Stimulated activated CD8-positive, alpha-beta memory T cell treated with anti-CD3 and anti-CD28 coated beads, Interleukin-15, amount 100 ng/mL, for 1 hour (primary cell): ENCODE measurements at places on chromosomes 1 and 21.

DNA sequence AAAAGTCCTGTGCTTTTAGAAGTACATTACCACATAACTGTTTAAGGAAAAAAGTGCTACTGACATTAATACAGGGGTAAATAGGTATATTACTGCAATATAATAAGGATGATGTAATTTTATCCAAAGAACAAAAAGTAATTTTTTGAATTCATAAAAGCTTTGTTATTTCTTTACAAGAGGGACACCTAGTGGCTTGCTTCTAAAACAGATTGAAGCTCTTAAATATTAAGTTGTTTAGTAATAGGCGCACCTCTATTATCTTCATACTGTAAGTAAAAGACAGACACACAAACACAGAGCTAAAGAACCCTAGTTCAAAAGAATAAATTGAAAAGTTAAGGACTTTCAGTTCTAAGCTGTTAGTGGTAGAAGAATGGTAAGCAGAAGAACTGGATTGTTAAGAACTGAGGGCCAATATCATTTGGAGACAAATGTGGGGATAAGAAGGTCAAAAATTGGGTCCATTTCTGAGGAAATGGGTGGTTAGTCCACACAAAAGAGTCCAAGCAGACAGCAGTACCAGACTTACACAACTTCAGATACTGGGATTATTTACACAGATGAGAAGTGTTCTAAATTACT, 15.4 kb downstream of the ZNHIT6 start:
- no peak for DNase-seq

DNA sequence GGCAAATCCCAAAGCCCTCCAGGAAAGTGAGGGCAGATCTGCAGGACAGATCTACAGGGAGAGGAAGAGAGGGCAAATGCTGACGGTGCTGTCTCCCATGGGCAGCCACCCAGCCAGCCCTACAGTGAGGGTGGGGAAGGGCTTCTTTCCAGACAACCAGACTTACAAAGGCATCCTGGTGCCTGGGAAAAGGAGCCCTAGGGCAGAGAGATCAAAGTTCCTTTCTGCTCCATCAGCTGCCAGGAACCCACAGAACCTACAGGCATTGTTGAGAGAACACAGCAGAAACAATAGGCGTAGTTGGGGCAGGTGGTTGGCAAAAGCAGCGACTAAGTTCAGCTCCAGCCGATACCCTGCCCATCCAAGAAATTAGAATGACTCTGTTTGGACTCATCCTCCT, 332.4 kb downstream of the KCNH1 start:
- no peak for DNase-seq

DNA sequence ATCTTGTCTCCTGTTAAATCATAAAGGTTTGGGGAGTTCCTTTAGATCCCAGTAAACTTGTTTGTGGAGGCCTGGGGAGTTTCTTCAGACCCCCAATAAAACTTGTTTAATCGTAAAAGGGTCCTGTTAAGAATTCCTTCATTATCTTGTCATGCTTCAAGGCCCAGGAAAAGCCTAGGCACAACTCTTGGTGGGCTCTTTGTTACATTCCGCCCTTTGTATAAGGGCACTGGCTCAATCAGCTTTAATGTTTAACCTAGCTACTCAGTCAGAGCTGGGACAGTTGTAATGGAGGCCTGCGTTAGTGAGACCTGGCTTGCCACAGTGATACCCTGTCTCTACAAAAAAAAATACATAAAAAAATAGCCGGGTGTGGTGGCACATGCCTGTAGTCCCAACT, 77.2 kb downstream of the MPZL1 start:
- DNase-seq, result no peak

- DNase-seq, result no peak
These were observed 137.6 kb upstream of the NBPF11 start for GRCh38 chr1:148289647-148290046.

DNA sequence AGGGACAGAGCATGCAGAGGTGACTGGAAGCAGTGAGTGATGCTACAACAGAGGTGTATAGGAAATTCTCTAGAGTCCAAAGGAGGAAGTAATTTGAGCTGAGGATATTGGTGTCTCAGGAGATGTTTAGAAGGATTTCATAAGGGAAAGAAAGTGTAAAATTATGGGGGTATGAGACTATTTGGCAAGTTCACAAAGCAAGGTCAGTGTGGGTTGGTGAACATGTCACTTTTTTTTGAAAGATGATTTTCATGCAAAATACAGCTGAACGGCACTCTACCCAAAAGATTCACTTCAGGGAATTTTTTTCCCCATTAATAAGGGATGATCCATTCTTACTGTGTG, 24.1 kb downstream of the HMGCS2 start:
- no peak for DNase-seq

DNA sequence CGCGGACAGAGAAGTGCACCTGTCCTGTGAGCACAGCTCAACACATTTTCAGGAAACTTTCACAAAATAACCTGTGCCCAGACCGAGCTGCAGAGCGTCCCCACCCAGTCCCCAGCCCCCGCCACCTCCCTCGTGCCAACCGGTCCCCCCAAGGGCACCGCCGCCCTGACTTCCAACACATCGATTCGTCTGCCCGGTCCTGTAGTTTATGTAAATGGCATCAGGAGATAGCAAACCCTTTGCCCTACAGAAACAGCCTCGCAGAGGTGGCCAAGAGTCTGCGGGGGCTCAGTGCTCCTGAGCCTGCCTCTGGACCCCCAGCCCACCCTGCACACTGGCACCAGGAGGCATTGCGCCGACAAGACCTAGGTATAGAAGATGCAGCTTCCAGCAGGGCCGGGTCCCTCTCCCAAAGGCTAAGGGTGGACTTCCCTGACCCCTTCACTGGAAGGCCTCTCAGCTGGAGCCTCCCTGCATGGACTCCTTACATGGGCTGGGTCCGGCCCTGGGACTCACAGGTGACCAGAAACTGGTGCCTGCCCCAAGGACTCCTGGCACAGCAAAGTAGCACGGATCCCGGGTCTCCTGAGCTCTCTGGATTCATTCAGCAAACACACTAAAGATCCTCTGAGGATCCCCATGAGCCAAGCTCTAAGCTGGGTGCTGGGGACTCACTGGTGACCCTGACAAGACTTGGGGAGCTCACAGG, 6.6 kb upstream of the PLEKHG5 start:
- no peak for DNase-seq

GRCh38 chr1:52238887-52239707, 97.2 kb downstream of the ZFYVE9 start:
- no peak for DNase-seq

DNA sequence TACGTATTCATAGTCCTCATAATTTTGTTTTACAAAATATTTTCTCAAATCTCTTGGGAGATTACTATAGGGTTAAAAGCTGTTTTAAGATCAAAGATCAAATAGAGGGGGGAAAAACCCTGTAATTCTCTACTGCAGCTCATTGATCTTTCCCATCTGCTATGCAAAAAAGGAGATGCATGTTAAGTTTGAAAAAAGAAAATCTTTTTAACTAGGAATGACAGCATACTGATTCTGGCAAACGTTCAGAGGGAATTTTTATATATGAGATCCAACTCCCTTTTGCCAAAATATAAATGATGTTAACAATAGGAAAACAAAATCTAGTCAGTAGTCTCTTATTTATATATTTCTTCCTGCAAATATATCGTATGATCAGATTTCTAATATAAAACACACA, 69.1 kb downstream of the SMYD3 start:
- no peak for DNase-seq

DNA sequence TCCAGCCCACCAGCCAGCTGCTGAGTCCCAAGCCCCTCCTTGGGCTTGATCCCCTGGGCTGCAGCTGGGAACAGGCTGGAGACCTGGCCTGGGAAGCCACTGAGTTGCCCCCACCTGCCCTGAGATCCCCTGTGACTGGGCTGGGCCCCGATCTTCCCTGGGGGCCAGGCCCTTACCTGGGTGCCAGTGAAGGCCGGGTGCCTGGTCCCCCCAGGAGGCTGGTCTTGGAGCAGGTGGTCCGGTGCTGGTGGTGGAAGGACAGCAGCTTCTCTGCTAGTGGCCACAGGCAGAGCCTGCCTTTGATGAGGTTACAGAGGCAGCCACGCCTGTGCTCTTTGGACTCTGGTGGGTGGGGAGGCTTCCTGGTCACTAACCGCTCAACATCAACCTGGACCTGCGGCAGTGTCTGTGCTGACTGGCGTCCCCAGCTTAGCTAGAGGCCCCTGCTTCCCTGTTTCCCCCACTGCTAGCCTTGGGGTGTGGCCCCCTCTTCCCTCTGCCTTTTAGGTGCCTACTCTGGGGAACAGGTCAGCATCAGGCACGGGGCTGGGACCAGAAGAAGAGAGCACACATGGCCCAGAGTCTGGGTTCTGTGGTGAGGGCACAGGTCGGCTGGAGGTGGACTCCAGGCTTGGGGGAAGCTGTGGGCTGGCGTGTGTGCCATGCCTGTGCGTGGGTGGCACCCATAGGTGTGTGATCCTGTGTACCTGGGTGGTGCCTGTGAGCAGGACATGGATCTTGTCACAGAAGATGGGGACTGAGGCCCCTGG, at the start of gene EPS8L3:
TSS of gene EPS8L3 (minus strand) at position 278 of the 770 bp plus-strand sequence. CDS start 2,174 bp downstream, outside the sequence.
- DNase-seq, result no peak

DNA sequence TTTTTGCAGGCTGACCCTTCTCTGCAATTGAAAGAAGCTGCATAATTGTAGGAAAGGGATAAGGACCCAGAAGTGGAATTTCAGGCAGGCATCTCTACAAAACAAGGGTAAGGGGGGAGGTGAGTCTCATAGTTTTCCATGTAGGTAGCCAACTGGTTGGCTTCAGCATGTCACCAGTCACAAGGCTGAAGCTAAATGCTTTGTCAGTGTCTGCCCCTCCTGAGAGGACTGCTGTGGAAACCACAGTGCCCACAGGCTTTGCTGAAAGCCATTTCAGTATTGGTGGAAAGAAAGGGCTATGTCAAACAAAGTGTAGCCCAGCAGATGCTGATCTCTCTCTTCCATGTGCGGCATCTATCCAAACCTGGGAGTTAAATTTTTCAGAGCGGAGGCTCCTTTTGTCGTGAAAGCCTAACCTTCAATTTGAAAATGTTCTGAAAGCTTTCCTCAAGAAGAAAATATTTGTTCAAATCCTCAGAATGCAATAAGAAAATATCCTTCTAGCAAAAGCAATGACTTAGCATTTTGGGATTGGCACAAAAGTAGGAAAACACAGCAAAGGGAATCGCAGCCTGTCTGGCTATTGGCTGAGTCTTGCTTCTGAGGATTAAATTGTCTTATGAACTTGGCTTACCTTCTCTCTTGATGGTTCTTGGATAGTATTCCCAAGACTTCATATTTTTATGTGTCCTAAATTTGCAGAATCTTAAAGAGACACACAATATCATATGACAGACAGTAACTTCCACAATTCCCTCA, 591.7 kb downstream of the PLPP3 start:
- DNase-seq, result no peak

GRCh38 chr21:24045775-24046215, 1561.5 kb downstream of the MRPL39 start:
- no peak for DNase-seq

GRCh38 chr1:19430121-19431068, 54.9 kb downstream of the CAPZB start:
- no peak for DNase-seq

DNA sequence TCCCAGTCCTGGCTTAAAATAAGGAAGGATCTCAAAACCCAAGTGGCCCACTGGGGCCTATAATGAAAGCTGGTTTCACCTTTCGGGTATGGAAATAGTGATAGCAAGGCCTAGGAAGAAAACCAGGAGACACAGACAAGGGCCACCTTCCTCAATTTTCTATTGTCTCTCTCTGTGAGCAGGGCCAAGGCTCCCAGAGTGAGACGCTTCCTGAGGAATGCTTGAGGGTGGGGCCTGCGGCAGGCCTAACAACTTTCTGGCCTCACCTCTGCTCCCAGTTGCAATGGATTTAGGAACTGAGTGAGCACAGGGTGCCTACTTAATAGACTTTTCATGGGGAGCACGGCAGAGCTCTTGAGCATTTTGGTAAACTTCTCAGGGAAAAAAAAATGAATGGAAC, 300.9 kb downstream of the ASTN1 start:
- no peak for DNase-seq

DNA sequence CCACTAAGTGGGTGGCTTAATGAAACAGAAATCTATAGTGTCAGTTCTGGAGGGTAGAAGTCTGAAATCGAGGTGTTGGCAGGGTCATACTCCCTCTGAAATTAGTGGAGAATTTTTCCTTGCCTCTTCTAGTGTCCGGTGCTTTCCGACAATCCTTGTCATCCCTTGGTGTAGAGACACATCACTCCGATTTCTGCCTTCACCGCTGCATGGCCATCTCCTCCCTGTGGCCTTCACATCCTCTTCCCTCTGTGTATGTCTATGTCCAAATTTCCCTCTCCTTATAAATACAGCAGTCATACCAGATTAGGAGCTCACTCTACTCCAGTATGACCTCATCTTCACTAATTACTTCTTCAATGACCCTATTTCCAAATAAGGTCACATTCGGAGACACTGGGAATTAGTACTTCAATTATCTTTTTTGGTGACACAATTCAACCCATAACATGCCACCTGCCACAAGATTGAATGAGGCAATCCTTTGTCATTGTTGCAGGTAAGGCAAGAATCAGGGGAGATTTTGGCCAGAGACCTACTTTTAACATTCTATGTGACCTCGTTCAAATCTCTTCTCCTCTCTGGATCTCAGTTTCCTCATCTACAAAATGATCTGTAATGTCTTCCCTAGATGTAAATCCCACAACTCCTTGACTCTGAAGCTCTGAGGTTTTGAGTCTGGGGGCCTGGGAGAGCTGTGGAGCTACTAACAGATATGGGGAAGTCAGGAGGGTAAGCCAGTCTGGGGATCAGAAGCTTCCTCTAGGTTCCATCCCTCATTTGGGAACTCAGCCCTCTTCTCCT, 16.1 kb downstream of the NAV1 start:
- DNase-seq, result no peak

DNA sequence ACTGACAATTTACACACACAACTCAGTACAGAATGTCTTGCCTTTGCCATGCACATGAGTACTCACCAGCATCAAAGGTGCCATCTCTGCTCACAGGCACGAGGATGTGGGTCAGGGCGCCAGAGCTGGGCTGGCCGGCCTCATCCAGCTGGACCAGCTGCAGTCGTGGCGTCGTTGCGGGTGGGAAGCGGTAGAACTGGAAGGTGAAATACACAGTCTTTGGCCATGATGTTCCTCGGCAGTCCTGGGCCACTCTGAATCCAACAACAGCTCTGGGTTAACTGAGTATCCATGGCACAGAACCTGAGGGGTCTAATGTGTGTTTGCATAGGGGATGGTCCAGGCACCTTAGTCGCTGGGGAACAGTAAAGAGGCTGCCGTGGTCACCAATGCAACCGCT, 87.7 kb downstream of the NPHP4 start:
- no peak for DNase-seq

DNA sequence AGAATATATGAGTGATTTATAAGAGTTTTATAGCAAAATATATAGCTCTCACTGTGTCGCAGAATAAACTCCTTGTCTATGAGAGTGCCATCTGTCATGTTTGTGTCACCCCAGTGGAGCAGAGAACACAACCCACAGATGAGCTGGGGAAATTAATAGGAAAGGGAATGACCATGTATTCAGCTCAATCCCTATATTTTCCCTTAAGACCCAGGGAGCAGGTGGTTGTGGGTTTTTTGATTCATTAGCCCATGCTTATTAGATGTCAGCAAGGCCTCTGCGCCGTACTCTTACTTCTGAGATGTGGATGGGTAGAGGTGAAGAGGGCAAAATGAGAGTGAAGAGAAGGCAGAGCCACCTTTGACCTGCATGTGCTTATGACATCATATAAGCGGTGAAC, 4.1 kb upstream of the GREM2 start:
- DNase-seq, result no peak
